ENCODE measurements at places on chromosomes 12 and 14.

- DNase-seq, result no peak
These were observed 601.4 kb downstream of the C12orf50 start for GRCh38 chr12:87427770-87428169.

DNA sequence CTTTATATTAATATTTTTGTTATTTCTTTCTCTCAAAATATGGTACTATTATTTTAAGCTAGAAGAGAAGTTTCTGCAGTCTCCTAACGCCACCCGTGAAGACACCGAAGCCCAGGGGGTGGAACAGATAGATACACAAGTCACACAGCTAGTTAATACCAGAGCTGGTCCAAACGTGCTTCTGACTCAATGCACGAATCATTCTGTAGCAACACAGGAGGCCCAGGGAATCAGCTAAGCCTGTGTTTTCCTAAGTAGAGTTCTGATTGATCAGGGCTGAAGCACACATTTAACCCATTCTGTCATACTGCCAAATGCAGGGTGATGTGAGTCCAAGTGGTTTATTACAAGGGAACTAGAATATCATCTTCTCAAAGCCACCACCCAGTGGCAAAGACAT, 116.9 kb upstream of the PWP1 start:
- DNase-seq, result no peak

DNA sequence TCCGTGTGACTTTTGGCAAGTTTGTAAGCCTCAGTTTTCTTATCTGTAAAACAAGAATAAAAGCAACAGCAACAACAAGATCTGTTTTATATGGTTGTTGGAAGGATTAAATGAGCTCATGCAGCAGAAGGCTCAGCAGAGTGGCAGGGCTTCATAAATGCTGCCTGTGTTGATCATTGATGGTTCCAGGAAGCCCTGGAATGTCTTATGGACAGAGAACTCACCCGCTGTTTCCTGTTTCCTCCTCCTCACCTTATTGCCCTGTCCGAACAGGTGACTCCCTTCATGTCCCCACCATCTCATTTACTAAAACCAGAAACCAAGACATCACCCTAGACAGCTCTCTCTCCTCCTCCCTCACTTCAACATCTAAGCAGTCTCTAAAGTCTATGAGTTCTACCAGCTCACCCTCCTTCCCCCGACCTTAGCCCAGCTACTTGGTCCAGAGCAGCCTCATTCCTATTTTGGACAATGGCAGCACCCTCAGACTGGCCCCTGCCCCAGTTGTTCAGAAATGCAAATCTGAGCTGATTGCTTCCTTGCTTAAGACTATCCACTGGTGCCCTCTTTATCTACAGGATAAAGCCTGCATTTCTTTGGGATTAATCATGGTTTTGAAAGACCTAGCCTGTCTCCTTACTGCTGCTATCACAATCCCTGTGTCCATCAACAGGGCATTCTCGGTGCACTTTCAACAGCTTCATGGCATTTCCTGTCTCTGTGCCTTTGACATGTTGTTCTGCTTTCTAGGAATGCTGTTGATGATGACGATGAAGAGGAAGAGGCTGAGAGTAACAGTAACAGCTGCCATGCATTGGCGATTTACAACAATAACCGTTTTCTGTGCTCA, 21.4 kb upstream of the GSG1 start:
- DNase-seq, result peak; percentile 72

DNA sequence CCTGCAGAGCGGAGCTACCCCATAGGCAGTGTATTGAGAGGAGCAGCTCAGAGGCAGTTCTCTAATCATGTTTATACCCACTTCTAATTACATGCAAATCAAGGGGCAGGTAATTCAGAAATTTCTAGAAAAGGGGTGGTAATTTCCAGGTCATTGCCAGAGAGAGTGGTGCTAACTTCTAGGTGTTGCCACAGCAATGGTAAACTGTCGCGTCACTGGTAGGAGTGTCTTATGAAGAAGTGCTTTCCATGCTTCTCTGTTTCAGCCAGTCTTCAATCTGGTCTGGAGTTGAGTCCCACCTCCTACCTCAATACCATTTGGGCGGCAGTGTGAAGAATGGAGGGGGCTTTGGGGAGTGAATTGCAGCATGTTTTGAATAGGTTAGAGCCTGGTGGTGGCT, 8.5 kb upstream of the AMN1 start:
- no peak for DNase-seq

GRCh38 chr14:79543348-79543747, 668.0 kb downstream of the DIO2 start:
- no peak for DNase-seq

GRCh38 chr12:131793243-131794022, 34.8 kb upstream of the MMP17 start:
- no peak for DNase-seq

DNA sequence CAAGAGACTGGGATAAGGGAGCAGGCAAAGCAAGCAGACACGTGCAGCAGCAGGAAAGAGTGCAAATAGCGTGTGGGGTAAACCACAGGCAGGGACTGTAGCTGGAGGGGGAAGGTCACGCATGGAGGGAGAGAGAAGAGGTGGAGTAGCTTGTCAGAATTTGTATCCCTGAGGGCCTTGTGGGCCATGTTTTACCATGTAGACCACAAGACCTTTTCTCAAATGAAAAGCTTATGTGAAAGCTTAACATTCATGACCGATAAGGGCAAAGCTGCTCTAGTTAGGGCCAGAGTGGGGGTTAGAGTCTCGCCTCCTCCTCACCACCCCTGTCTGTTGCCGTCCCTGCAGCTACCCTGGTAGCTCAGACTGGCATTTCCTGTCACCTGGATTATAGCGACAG, 152.9 kb upstream of the E2F7 start:
- no peak for DNase-seq

GRCh38 chr12:1830981-1831963, 10.9 kb downstream of the LRTM2 start:
- peak; percentile 70 for DNase-seq

- DNase-seq, result no peak
These were observed 924.4 kb upstream of the LRFN5 start for GRCh38 chr14:40682131-40682913.

GRCh38 chr12:10163084-10163483, 8.8 kb downstream of the OLR1 start:
- no peak for DNase-seq

GRCh38 chr12:13368971-13369370, 172.4 kb downstream of the EMP1 start:
- DNase-seq, result no peak

GRCh38 chr12:104681012-104681690, 224.4 kb downstream of the CHST11 start:
- DNase-seq, result no peak

- DNase-seq, result no peak
These were observed 32.3 kb downstream of the RPS29 start for GRCh38 chr14:49553892-49554291.

DNA sequence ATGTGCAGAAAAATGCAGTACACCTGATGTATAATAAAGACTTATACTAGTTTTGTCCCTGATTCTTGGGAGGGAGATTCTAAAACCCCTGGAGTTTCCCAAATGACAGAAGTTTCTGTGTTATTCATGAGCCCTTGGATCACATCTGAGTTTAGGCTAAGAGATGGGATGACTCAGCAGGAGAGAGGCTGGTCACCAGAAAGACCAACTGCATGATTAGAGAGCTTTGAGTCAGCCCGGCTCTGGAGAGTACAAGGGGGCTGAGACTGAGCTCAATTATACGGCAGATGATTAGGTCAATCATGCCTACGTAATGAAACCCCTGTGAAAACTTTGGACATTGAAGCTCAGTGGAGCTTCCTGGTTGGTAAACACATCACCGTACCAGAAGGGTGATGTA, 174.2 kb downstream of the SSPN start:
- peak; percentile 39 for DNase-seq

DNA sequence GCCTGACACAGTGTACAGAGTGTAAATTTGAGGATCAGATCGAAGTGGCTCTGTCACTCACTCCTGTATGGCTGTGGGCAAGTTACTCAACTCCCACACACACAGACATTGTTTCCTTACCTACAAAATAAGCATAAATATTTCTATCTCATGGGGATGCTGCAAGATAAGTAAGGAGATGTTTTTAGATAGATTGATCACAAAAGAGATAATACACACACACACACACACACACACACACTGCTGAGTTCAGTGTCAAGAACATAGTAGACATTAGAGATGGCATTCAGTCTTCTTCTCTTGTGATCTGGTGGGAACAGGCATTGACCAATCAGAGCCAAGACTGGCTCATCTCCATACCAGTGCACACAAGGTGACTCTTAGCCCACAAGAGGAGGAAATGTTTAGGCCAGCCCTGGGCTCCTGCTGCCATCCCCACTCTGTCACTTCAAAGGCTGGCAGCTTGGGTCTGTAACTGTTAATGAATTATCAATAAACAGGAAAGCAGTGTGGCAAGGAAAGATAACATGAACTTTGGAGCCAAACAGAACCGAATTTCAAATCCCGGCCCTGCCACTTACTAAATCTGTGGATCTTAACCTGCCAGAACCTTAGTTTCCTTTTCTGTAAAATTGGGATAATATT, 3.4 kb upstream of the RNASE8 start:
- DNase-seq, result no peak

DNA sequence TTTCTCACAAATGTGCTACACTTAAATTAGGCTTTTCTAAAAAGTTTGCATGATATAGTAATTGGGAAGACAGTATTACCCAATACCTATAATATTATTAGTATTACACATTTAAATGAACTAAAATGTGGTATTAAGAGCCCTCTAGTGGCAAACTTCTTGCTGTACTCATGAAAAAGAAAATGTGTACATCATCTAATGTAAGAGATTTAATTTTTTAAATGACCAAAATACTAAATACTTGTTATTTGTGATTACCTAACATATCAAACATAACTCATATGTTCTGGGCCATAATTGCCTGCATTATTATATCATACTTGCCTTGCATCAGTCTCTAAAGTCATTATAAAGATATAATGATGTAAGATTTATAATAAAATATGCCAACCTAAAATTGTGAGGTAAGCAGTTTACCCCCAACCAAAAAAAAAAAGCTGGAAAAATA, 64.2 kb downstream of the DNAI7 start:
- no peak for DNase-seq

DNA sequence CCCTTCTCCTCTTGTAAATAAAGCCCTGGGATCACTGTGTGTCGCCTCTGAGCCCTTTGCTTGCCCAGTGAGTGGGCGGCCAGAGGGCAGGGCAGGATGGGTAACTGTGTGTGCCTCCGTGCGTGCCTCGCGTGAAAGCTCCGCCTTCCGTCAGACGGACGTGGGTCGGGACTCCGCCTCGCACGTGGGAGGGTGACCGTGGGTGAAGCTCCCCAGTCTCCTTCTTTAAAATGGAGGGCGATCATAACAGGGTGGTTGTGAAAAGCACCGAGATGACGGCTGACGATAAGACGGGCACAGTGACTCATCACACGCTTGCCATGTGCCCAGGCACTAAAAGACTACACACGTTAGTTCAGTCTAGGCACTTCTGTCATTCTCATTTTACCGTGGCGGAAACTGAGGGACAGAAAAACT, 9.2 kb downstream of the PHB2 start:
- DNase-seq, result no peak

- DNase-seq, result no peak
These were observed 387.0 kb upstream of the GARIN6 start for GRCh38 chr12:99260456-99260996.

- DNase-seq, result no peak
These were observed 60.6 kb downstream of the ARL6IP4 start for GRCh38 chr12:123041042-123041531.

GRCh38 chr12:110913119-110914056, 7.0 kb downstream of the MYL2 start:
- no peak for DNase-seq

DNA sequence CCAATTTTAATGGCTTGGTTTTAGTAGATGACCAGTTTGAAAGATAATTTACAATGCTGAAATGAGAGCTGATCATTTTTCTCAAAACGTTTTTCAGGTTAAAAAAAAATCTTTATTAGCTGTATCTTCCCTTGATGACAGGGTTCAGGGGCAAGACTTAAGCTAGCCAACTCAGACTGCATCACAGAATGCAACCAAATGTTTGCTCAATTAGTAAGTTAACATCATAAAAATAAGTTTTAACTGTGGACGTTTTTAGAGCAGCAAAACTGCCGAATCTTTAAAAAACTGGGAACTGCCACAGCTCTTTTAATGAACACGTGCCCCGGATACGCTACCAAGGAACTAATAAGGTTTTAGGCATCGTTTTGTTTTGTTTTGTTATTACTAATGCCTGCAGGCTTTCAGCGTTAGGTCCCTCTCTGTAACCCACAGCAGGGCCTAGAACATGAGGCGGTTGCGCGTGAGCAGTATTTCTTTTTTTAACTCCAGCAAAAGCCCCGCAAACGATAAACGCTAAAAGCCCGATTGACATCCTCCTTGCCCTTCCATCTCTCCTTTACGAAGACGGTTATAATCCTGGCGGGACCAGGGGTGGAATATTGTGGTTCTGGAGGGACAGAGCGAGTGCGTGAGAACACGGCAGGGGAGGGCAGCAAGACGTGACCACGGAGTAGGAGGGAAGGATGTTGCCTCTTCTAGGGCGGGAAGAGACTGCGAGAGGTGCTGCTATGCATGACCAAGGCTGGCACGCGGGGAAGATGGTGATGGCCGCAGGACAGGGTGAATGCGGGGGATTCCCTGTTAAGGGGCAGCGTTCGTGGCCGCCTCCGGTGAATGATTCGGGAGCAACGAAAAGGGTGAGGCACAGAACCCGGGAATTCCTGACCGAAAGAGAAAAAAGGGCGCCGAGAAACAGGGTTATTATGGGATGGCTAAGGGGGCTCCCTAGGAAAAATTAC, 652 bp downstream of the SUPT16H start:
- peak; percentile 23 for DNase-seq

GRCh38 chr12:57965766-57966165, 24.4 kb downstream of the ATP23 start:
- no peak for DNase-seq

GRCh38 chr14:89378119-89378518, 38.9 kb downstream of the FOXN3 start:
- no peak for DNase-seq

DNA sequence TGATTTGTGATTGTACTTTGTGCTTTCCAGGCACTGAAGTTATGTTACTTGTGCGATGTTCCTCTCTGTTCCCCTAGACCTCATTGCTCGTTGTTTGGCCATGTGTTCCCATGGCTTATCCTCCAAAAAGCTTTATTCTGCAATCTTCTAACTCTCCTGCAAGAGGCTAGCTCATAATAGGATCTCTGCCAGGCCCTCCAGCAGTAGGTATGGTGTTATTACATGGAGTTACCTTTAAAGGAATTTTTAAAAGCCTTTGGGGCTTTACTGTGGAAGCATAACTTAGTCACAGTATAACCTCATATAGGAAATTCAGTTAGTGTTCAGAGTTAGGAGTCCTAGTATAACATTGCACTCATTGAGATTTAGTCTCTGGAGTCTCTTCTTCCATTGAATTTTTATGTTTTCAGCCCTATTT, 292.3 kb downstream of the RAD51B start:
- DNase-seq, result no peak
